ENCODE measurements at places on chromosomes 13 and 19.

GRCh38 chr13:21516805-21517204 lies 57.7 kb upstream of the ZDHHC20 start:
- no peak for DNase-seq

DNA sequence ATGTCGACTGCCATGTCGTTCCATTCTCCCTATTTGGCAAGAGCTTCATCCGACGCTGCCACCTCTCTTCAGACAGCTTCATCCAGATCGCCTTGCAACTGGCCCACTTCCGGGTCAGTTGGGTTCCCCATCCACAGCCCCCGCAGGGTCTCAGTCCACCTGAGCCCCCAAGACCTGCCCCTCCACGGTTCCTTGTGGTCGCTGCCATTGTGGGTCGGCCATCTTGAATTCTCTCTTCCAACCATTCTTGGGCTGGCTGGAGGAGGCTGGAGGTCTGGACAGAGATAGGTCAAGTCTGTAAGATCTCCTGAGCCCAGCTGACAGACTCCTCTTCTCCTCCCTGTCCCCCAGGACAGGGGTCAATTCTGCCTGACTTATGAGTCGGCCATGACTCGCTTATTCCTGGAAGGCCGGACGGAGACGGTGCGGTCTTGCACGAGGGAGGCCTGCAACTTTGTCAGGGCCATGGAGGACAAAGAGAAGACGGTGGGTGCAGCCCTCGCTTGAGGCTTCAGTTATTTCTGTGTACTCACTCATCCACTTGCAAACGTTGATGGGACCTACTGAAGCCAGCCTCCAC lies 19.5 kb downstream of the CPT1C start:
- no peak for DNase-seq

DNA sequence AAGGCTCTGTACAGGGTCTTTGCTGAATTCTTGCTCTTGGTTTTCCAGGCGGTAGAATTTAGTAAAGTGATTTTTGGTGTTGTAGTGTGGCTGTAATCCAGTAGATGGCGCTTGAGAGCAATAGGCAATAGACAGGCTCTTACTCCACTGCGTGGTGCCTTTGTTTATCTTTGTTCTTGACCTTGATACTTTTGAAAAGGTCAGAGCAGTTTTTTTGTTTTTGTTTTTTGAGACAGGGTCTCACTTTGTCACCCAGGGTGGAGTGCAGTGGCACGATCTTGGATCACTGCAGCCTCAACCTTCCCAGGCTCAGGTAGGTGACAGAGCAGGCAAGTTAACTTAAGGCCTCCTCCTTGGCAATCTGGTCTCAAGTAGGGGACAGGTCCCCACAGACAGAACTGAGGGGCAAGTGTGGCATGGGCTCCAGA lies 12.2 kb upstream of the LILRA5 start:
- peak; percentile 47 for DNase-seq

DNA sequence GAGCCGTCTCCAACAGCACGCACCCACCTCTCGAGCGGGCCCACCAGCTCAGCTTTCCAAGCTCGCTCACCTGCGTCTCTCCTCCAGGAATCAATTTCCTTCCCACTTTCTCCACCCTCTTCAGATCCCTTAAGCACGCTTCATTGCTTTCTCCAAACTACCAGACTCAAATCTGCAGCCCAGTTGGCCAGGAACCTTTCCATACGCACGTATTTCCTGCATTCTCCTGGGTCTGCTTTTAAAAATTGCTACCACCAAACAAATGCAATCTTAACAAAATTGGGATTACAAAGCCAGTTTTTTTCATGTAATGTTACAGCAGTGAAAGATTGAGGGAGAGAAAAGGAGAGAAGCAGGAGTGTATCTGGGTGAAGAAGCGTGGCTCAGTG lies 1.5 kb downstream of the ENOX1 start:
- DNase-seq, result peak; percentile 58

GRCh38 chr19:50423279-50424113 lies 4.8 kb downstream of the SPIB start:
- no peak for DNase-seq

GRCh38 chr13:64266024-64266423 lies 2850.4 kb upstream of the PCDH20 start:
- no peak for DNase-seq

DNA sequence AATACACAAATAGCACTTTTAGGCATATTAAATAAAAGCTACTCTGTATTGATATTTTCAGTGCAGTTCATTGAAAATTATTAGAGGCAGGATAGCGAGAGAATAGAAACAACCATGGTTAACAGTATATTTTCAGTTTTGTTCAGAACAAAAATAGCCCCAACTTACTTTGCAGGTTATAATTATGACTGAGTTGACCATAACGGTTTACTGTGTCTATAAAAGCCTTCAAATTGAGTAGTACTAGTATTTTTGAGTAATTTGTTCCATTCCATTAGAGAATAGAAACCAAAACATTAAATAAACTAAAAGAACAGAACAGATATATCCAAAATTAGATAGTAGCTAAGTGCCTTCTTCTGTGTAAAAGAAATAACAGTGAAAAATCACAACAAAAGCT lies 1108.4 kb upstream of the PCDH20 start:
- no peak for DNase-seq
